ENCODE measurements at places on chromosomes 6 and 20.

- DNase-seq = no peak
Measured at GRCh38 chr6:170032197-170032596, 258.7 kb downstream of the DLL1 start.

DNA sequence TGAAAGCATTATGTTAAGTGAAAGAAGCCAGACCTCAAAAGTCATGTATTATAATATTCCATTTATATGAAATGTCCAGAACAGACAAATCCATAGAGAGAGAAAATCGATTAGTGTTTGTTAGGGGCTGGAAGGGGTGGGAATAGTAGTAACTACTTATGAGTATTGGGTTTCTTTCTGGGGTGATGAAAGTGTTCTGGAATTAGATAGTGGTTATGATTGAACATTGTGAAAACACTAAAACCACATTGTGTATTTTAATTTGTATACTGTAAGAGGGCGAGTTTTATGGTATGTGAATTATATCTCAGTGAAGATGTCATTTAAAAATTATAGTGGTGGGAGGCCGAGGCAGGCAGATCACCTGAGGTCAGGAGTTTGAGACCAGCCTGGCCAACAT, 52.0 kb upstream of the KIF13A start:
- DNase-seq = no peak

DNA sequence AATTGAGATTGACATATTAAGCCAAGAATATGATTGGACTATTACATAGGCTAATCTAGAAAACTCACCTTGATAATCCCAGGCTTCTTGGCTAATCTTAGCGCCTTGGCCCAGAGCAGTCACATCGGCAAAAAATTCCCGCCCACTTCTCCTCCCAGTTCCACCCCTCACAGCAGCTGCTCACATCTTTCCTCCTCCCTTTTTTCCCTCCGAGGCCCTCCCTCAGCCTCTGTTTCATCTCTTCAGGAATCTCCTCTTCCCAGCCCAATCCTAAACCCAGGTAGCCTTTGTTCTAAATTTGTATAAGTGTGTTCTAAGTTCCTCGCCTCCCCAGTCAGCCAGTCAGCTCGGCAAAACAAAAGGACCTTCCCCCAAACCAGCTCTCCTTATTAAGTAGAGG, 184.3 kb downstream of the PRKN start:
- no peak for DNase-seq

DNA sequence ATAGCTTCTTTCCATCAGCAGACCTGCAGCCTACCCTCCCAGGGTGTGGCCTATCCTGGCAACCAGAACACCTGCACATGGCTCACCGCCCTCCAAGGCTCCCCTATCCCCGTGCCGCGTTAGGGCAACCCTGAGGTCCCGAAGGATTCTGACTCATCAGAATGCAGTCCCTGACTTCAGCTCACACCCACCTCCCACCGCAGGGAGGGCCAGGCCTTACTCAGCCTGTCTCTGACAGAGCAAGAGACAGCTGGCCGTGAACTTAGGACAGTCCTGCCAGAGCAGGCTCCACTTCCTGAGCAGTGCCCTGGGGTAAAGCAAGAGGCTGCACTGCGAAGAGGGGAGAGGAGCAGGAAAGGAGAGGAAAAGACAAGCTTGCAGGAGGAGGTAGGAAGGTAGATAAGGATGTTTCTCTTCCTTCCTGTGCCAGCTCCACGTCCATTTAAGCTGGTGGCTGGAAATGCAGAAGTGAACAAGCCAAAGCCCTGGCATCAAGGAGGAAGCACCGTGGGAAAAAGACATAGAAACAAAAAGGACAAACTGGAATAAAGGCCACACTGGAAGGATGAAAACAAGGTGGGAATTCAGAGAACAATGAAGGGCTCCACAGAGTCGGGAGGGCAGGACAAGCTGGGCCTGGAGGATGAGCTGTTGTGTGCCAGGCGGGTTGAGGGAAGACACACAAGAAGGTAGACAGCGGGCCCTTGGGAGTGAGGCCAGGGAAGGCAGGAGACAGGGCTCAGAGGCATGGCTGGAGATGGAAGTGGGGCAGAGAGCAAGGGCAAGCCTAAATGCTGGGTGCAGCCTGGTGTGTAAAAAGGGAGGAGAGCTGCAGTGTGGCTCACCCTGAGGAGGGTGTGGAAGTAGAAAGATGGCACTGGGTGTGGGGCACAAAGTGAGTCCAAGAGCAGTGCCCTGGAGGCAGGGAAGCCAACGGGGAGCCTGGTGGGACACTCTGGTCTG, 102.7 kb downstream of the SLC23A2 start:
- DNase-seq = no peak

DNA sequence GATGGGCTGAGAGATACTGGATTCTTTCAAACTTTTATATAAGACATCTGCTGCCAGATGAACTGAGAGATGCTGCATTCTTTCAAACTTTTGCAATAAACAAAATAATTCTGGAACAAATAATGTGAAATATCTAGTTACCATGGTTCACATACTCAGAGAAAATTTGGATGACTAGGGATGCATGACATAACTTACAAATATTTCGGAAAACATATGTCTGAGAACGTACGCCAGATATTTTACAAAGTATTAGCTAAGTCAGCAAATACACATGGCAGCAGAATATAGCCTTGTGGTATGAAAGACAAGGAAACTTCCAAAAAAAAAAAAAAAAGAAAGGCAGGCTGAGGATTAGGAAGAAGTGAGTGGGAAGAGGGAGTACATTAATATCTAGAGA, 113.3 kb upstream of the TRAF3IP2 start:
- DNase-seq = no peak

DNA sequence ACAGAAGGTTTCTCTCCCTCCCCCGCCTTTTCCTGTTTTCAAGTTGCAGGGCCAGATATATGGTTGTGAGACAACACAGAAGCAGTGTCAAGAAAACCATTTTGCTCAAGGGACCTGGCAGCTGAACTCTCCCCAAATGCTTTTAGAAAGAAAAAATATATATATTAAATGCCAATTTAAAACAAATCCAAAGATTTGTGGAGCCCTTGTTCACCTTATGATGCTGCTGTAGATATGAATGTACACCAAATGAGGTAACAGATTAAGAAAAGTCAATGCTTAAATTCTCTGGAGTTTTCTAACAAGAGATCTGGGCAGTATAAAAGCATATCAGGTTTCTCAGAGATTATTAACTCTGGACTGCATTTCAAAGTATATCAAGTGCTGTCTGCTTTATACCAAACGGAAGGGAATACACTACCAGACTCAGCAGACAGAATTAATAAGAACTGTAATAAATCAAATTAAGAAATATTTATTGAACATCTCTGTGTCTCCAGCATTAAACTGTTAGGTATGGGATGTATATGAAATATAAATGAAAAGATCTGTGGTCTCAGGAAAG, 357.5 kb downstream of the HDGFL1 start:
- no peak for DNase-seq

GRCh38 chr6:12576389-12576788, 140.2 kb upstream of the PHACTR1 start:
- no peak for DNase-seq

- no peak for DNase-seq
Measured at GRCh38 chr20:9280666-9281065, 211.8 kb downstream of the PLCB4 start.

GRCh38 chr20:46648903-46649649, 2.2 kb downstream of the SLC13A3 start:
- no peak for DNase-seq

DNA sequence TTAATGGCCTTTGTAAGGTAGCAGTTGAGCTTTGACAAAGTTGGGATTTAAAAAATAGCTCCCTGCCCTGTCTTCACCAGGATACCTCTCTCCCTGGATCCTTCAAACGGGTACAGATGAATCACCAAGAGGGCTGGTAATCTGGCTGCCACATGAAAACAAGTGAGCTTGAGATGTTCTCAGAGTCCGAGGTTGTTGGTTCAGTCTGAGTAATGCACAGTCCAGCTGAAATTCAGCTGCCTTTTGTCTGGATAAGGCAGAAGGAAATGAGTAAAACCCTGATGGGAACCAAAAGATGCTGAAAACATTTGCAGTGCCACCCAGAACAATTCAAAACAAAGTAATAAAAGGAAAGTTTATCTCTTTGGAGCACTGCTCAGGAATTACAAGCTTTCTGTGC, 86.8 kb downstream of the GJA1 start:
- no peak for DNase-seq

GRCh38 chr6:37554480-37554819, 54.8 kb upstream of the CCDC167 start:
- DNase-seq = no peak

GRCh38 chr20:61487997-61488371, 235.9 kb downstream of the CDH4 start:
- DNase-seq = no peak

GRCh38 chr20:61436283-61436666, 184.2 kb downstream of the CDH4 start:
- DNase-seq = no peak

- no peak for DNase-seq
Measured at GRCh38 chr6:113825781-113826180, 31.4 kb upstream of the MARCKS start.

GRCh38 chr20:64038224-64038564, 2.2 kb downstream of the C20orf204 start:
- DNase-seq = no peak

- DNase-seq = no peak
Measured at GRCh38 chr20:6837730-6838129, 70.2 kb downstream of the BMP2 start.

GRCh38 chr6:133973109-133973971, 20.3 kb downstream of the TBPL1 start:
- peak; percentile 89 for DNase-seq

DNA sequence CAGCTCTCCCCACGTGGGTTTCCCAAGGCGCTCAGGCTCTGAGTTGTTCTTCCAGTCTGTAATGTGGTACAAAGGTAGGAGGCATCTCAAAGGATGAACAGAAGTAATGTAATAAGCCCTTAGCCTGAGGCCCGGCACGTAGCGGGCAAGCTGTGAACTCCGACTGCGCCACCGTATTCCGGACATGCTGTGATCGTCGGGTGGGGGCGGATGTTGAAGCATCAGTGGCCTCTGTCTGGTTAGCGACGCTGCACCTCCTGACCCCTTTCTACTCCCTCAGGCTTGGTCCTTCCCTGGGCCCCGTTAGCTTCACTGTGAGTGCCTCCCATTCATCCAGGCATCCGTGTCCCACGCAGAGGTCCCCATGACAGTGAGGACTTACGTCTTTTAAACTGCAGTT, 151.7 kb downstream of the ERMARD start:
- no peak for DNase-seq

DNA sequence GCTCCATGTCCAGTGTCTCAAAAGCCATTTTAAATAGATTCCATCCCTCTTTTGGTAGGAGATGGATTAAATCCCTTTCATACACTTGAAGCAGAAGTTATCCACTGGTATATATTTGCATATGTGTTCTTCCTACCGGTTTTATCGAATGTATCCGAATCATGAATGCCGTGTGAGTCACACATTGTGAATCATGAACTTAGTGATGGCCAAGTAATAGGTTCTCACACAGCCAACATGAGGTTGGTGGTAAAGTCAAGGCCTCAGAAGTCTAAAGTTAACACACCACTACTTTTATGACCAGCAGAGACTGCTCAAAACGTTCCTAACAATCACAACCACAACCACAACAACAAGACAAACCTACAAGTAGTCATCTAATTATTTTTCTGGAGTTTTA, 345.5 kb downstream of the THBS2 start:
- DNase-seq = no peak

DNA sequence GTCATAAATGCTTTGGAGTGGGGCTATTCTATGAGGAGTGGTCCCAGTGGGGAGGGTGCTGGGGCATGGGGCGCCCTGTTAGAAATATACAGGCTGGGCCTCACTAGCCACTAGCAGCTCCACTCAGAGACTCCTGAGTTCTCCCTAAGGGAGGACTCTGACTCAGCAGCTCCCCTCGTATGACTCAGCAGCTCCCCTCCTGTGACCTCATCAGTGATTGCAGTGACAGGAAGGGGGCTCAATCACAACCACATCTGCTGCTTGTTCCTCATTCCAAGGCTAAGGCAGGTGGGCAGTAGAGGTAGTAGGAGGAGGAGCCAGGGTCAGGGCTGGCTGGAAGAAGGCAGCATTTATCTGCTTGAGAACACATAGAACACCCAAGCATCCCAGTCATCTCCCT, 73.7 kb downstream of the PRND start:
- DNase-seq = peak; percentile 67

DNA sequence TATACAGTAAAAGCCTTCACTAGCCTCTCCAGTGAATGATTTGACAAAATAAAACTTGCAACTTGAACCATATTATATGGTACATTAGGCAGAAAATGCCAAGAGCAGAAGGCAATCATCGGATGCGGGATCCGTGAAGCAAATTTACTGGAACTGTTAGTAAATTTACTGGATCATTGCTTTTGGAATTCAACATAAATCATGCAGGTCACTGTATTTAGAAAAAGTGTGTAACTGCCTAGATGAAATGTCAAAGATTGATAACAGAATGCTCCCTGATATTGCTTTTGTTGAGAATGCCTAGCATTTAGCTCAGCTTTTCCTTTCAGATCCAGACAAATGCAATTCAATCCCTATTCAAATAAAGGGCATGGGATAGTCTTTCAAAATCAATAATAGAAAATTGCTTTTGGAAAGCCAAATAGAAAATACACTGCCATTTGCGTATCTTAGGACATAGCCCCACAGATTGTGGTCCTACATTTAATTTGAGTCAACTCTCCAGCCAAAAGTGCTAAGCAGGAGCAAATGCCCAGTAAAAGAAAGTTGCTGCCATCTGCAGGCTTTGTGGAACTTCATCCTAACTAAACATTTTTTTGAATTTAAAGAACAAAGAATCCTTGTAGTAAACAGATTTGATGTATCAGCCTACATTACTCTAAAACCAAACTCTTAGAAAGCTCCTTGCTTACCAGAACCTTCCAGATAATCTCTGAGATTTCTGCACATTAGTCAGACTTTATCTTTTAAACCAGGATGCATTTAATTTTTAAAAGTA, 109.5 kb upstream of the HSF2 start:
- peak; percentile 38 for DNase-seq

GRCh38 chr6:48061265-48061990, 49.6 kb downstream of the PTCHD4 start:
- DNase-seq = no peak

DNA sequence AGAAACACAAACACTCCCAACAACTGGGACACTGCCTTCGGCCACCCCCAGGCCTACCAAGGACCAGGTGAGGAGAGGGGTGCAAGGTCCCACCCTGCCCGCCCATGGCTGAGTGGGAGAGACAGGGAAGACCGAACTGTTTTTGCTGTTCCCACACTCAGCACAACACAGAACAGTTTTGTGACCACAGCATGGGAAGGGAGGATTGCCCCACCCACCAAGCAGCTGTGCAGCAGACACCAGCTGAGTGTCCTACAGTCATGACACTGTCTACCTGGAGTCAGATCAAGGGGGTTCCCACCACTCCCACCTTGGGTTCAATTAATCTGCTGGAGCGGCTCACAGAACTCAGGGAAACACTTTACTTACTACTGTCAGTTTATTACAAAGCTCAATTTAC, 73.9 kb downstream of the SNX9 start:
- DNase-seq = no peak

DNA sequence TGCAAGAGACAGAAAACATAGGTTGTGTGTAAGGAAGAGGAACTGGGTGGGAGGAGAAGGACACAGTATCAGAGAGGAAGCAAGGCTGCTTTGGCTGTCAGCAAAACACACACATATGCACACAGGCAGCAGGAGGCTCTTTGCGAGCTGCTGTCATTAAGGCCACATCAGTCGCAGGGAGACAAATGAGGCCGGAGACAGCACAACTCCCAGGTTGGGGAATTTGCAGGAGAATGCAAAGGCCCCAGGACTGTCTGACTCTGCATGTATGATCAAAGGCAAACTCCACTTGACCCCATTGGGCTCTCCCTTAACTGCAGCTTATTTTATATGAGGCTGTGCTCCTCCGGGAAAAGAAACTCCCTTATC, 35.3 kb downstream of the METTL24 start:
- peak; percentile 75 for DNase-seq
